Frontal cortex (tissue), 4 donors: ENCODE measurements at places on chromosomes 2 and 18.
A peak's percentile ranks its signal among the peaks of the same experiment; 100 is the strongest.

- DNase-seq, result no peak
Measured at GRCh38 chr18:55841314-55841713, 253.3 kb upstream of the TCF4 start.

- DNase-seq, result no peak
Measured at GRCh38 chr2:120483355-120483754, 137.4 kb downstream of the INHBB start.

- no peak for DNase-seq
Measured at GRCh38 chr2:132936261-132936660, 266.3 kb upstream of the LYPD1 start.

- peak; percentile 31 for DNase-seq
Measured at GRCh38 chr2:212538305-212539071, at the start of gene ERBB4. ERBB4 (minus strand) TSS chr2:212538802; CDS start chr2:212538530, 272 bp downstream.

- DNase-seq, result no peak
Measured at GRCh38 chr2:156580501-156580900, 144.3 kb downstream of the GPD2 start.

- no peak for DNase-seq
Measured at GRCh38 chr2:150977296-150977695, 284.4 kb downstream of the RBM43 start.

DNA sequence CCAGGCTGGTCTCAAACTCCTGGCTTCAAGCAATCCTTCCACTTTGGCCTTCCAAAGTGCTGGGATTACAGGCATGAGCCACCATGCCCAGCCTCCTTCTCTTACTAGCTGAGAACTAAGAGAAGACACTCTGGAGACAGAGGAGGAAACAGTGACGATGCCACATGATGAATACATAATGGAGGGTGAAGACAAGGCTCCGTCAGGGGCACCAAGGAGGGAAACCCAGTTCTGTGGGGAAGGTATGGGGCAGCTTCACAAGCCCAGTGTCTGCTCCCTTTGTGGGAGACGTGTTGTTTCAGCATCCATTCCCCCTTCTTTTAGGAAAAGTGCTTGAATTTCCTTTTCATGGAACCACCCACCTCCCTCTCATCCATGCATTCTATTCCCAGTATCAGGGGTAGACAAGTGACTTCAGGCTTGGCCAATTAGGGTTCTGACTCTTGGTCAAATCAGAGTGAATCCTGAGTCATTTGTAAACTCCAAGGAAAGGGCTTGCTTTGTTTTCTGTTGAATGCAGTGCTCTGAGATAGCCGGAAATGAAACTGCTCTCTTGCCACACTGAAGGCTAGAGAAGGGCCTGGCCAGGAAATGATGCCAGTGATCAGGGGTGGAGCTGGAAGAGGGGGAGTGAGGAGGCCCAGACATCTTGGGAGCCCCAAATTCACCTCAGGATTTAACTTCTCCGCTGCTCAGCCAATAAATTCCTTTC, 23.7 kb downstream of the TMEM127 start:
- DNase-seq, result no peak

- DNase-seq, result no peak
Measured at GRCh38 chr18:69795791-69796190, 151.9 kb downstream of the CD226 start.

GRCh38 chr2:174553811-174554493, 43.7 kb downstream of the WIPF1 start:
- DNase-seq, result no peak
